ENCODE measurements at places on chromosomes 13 and 19. TPM values are rescaled to one million over a fixed set of nuclear protein-coding genes. Genes with fewer than 3 reads are reported as not detected.

DNA sequence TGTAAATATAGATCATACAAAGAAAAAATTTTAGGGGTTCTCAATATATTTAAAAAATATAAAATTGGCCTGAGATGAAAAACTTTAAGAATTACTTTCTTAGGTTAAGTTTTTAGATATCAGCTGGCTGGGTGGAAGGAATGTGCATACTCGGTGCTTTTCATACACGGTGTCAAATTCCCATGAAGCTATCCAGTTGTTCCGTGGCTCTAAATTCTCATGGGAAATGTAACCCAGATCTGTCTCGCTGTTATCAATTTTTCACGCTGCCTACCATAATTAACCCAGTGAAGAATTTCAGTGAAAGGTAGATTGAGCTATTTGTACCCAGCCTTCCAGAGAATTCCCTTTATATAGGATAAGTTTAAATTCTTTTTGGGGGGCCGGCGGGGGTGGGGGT, 11.6 kb upstream of the ZNF835 start:
- DNase-seq, result no peak
- no peaks in the 10 kb centered on the region for H3K27me3 ChIP-seq
- no peaks in the 10 kb centered on the region for H3K4me1 ChIP-seq
- no peak overlapping the region for H3K27ac ChIP-seq
- H3K4me3 ChIP-seq, result no peak overlapping the region
- H3K36me3 ChIP-seq, result no peaks in the 10 kb centered on the region

DNA sequence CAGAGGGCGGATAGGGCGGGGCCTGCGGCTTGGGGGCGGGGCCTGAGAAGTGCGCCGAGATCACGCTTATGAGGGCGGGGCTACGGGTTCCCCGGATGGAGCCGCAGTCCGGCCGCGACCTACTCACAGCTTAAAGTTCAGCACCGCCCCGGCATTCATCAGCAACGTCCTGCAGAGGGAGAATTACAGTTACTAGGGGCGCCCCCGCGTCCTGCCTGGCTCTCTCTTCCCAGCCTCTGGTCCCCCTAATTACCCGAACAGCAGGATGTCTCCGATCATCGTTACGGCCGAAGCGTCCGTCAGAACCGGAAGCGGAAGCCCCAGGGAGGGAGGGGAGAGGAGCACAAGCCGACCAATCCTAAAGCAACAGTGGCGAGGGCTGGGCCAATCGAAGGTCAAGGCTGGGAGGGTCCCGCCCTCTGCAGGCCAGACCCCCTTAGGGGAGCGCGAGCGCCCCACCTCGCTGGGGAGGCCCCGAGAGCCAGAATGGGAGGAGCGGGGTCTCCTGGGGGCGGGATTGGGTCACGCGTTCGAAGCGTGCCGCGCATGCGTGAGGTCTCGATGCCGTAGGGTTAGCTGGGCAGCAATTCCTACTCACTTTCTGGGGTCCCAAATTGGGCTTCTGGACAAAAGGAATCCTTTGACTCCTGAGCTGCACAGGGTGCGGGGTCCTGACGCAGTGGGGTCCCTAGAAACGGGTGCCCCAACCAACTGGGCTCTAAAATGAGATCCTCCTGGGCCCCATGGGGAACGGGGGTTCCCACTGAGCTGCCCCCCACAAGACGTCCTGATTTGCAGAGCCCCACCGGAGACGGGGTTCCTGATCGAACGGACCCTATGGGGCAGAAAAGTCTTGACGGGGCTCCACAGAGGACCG, at the start of gene SMIM7:
Gene SMIM7, minus strand, starts transcription at position 313 of the 877 bp plus-strand sequence. Its CDS starts 34 bp downstream, at position 279.
- DNase-seq, result peak; percentile 98
- peak within 1 kb of the TSS; percentile 95 for H3K27ac ChIP-seq
- peak within 1 kb of the TSS; percentile 92 for H3K4me3 ChIP-seq
- H3K27me3 ChIP-seq, result no peaks in the 10 kb centered on the region
- H3K4me1 ChIP-seq, result peaks cover 5% of the 10 kb centered on the region

DNA sequence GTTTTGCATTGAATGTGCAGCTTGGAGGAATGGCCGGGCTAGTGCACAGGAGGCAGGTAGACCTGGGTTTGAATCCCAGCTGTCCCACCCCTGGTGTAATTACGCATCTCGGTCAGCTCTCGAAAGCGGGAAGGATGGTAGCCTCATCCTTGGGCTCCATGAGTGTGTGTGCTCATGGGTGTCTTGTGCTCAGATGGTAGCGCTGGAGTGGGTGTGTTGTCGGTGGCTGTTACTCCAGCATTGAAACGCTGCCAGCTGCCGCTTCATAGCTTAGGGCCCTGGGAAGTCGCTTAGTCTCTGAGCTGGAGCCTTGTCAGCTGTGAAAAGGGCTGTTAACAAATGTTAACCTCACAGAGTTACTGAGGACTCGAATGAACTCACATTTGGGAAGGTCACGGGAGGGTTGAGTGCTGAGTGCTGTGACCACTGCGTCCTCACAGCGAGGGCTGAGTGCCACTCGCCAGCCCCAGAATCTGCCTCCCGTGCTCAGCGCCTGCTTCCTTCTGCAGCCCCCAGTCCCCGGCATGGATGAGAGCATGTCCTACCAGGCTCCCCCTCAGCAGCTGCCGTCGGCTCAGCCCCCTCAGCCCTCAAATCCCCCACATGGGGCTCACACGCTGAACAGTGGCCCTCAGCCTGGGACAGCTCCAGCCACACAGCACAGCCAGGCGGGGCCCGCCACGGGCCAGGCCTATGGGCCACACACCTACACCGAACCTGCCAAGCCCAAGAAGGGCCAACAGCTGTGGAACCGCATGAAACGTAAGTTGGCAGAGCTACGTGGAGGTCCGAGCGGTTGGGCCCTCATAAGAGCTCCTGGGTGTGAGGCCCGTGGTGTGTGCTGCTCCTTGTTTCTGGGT, 5.2 kb downstream of the LENG8 start:
- H3K36me3 ChIP-seq, result peaks cover 69% of the 10 kb centered on the region
- H3K4me3 ChIP-seq, result no peak overlapping the region
- H3K27ac ChIP-seq, result no peak overlapping the region

- no peak overlapping the region for H3K27ac ChIP-seq
- no peak overlapping the region for H3K4me3 ChIP-seq
- H3K4me1 ChIP-seq, result no peaks in the 10 kb centered on the region
- no peak for DNase-seq
Observed at GRCh38 chr13:34265046-34265679, 447.2 kb downstream of the RFC3 start.

GRCh38 chr19:11264452-11265176, 2.3 kb upstream of the DOCK6 start:
- H3K27me3 ChIP-seq, result no peaks in the 10 kb centered on the region
- no peaks in the 10 kb centered on the region for H3K4me1 ChIP-seq
- H3K4me3 ChIP-seq, result no peak overlapping the region
- DNase-seq, result peak; percentile 63
- no peaks in the 10 kb centered on the region for H3K36me3 ChIP-seq

NKPD1 gene
- total RNA-seq, result 0.38 TPM

CD33 gene
- not detected for total RNA-seq
